ENCODE measurements at places on chromosomes 12 and 14.

DNA sequence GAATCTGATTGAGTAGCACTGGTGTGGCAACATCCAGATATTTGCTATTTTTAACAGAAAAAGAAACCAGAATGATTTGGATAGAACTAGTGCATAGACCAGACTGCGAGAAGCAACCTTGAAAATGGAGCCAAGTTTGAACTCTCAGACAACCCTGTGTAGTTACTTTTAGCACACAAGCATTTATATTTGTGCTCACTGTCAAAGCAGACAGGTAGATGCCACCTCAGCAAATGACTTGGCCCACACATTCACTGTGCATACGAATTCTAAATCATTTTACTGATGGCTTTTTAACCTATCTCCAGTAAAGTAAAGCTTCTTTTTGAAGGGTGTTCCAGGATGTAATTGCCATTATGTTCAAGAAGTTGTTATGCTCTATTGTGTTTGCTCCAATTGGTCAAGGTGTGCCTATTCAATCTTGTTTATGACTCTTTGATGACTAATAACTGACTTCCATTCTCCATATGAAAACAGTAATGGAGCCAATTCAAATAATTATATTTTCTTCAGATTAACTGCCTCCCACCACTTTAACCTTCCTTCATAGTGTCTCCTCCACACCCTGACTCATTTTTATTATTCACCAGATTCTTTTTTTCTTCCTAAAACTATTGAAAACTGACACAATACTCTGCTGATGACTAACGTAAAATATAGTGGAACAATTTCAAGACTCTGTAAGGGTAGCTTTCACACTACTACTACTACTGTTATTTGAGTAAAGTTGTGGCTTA lies 138.5 kb downstream of the CCER1 start:
- DNase-seq = no peak

- no peak for DNase-seq
Observed at GRCh38 chr14:73237786-73238423, 599 bp downstream of the PAPLN start.

DNA sequence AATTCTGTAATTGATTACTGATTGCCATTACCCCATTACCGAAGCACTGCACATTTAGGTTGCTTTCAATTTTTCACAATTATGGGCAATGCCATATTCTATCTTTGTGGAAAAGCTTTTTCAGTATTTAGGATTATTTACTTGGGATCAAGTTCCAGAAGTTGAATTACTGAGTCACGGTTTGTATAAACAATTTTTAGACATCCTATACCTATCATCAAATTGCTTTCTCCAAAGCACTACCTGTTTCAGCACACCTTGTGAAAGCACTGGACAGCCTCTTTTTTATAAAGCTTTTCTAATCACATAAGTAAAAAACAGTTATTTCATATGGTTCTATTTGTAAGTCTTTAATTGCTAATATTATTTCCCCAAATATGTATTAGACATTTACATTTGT lies 221.5 kb upstream of the CAND1 start:
- DNase-seq = no peak

DNA sequence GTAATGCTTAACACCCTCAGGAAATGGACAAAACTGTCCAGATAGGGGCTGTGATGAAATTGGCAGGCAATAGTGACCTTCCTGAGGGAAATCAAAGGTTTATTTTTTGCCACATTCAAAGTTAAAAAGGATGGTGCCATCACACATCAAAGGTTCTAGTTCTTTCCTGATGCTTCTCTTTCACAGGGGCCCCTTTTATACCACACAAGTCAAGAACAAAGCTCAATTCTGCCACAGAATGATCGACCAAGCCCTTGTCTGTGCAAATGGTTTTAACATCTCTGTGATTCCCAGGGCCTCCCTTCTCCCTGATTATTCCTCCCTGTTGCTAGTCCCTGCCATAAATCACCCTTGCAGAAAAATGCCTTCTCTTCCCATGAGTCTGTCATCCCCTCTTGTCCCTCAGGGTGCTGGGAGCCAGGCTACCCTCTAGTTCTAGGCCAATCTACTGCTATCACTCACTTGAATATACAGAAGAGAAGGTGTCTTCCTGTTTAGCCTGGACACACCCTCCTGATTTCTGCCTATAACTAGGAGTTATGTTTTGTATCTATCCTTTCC lies 22.7 kb downstream of the SMCO2 start:
- DNase-seq = no peak

- no peak for DNase-seq
Observed at GRCh38 chr12:98256830-98257229, 258.6 kb upstream of the TMPO start.

- DNase-seq = no peak
Observed at GRCh38 chr12:11672256-11673191, 23.1 kb downstream of the ETV6 start.

DNA sequence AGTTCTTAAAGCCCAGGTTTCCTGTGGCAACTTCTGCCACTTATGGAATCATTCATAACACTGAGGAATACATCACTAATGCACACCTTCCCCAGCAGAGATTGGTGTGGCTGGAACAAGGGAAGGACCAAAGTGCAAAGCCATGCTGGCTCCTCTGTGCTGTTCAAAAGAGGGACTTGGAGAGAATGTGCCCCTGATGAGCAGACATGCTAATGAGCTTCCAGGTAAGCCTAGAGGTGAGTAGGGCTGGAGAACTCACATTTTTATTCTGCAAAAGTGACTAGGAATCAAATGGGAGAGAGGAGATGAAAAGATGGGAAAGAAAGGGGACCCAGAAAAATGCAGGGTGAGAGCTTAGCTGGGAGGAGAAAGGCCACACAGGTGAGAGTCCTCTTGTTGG lies 289.7 kb downstream of the TTC8 start:
- no peak for DNase-seq

- DNase-seq = no peak
Observed at GRCh38 chr14:105466531-105467248, 7.9 kb upstream of the CRIP2 start.

GRCh38 chr12:14505626-14506596 lies 61.8 kb downstream of the PLBD1 start:
- DNase-seq = no peak

- DNase-seq = no peak
Observed at GRCh38 chr12:4036671-4037271, 163.6 kb upstream of the PARP11 start.

GRCh38 chr12:46071335-46071734 lies 81.0 kb upstream of the SCAF11 start:
- no peak for DNase-seq

DNA sequence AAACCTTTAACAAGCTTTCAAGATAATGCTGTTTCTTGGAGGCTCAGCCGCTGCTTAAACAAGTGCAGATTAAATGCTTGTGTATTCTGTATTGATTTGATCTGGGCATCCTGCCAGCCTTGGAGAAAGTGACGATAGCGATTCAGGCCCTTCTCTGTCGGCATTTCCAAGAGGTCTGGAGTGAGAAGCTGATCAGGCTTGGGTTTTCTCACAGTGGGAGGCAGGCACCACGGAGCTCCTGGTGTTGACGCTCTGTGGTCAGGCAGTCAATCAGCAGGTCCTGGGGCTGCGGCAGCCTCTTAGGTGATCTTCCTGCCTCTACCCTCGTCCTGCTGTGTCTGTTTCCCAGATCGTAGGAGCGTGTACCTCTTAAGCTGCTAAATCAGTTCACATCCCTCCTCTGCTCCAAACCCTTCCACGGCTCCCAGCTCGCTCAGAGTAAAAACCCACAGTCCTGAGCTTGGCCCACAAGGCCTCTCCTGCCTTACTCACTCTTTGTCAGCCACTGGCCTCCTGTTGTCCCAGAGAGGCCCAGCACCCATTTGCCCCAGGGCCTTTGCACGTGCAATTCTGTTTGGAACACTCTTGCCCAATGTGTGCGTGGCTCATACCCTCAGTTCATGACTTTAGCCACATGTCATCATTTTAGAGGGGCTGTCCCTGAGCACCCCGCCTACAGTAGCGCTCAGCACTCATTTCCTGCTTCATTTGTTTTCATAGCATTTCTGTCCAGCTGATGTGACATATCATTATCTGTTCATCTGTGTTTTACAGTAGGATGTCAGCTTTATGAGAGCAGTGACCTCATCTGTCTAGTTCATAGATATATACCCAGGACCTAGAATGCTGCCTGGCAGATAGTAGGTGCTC lies 155.4 kb downstream of the AACS start:
- no peak for DNase-seq

GRCh38 chr12:15770581-15770980 lies 18.6 kb downstream of the EPS8 start:
- no peak for DNase-seq

GRCh38 chr12:116559162-116559935 lies at the start of gene MAP1LC3B2:
Gene MAP1LC3B2 (plus strand): TSS chr12:116559381. CDS start chr12:116575943, 16,562 bp downstream.
- no peak for DNase-seq

- no peak for DNase-seq
Observed at GRCh38 chr14:54223831-54224402, 172.9 kb upstream of the CDKN3 start.

GRCh38 chr14:104436741-104437701 lies 142.5 kb upstream of the C14orf180 start:
- no peak for DNase-seq

- DNase-seq = no peak
Observed at GRCh38 chr14:99382781-99383471, 97.7 kb downstream of the SETD3 start.
